ENCODE measurements at places on chromosomes 3 and 15. TPM values are rescaled to one million over a fixed set of nuclear protein-coding genes. Genes with fewer than 3 reads are reported as not detected.

Gene LRTM1
- not detected for polyA plus RNA-seq

Gene POPDC2
- 2.6 TPM for polyA plus RNA-seq

Gene HHATL
- not detected for polyA plus RNA-seq

Gene SLC12A8
- polyA plus RNA-seq: not detected

Gene ALPK3
- not detected for polyA plus RNA-seq

DNA sequence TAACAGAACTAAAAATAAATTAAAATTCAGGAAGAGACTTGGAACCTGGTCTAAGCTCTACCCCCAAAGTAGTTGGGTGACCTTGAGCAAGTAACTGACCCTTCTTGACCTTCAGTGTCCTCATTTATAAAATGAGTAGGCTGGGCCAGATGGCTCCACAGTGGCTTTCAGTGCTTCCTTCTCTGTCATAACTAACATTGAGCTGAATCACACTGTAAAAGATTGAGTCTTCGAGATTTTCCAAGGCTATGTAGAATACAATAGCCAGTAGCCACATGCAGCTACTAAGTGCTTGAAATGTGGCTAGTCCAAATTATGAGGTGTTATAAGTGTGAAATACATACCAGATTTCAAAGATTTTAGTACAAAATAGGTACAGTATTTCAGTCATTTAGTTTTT is 313.3 kb downstream of the MECOM start:
- no peak overlapping the region for H3K4me3 ChIP-seq
- no peak for DNase-seq
- H3K36me3 ChIP-seq: no peaks in the 10 kb centered on the region
- no peaks in the 10 kb centered on the region for H3K4me1 ChIP-seq
- H3K27me3 ChIP-seq: no peaks in the 10 kb centered on the region

DNA sequence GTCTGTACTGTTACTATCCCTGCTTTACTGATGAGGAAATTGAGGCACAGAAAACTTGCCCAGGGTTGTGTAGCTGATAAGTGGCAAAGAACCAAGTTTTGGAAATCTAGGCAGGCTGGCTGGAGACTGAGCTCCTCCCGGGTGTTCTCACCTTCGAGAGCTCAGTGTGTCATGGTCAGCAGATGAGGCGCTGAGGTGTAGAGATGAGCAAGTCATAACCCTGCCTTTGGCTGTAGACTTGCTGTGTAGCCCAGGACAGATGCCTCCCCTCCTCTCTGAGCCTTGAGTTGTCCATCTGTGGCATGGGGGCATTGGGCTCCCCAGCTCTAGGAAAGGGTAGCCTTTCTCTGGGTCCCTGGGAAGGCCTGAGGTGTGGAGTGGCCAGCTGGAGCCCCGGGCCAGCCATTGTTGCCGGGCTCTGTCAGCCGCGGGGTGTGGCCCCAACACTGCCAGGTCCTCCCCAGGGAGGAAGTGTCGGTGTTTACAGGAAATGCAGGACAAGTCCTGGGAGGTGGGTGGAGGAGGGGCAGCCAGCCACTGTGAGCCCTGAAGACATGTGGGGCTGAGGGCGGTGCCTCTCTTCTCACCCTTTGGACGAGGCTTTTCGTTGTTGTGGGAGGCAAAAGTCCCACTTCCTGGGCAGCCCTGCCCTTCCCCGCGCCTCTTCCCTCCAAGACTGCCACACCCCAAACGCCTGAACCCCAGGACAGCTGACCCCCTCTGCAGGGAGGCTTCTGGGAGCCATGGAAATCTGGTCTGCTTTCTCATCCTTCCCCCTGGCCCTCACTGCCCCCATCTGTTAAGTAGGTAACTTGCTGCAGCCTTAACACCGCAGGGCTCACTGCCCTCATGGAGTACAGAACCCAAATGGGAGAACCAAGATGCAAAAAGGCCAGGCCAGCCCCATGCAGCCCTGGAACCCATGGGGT is 29.1 kb downstream of the FGD5 start:
- no peak overlapping the region for H3K27ac ChIP-seq
- peaks cover 14% of the 10 kb centered on the region for H3K4me1 ChIP-seq
- no peaks in the 10 kb centered on the region for H3K36me3 ChIP-seq

- no peaks in the 10 kb centered on the region for H3K27me3 ChIP-seq
- no peak overlapping the region for H3K4me3 ChIP-seq
- no peaks in the 10 kb centered on the region for H3K4me1 ChIP-seq
- H3K36me3 ChIP-seq: no peaks in the 10 kb centered on the region
Observed at GRCh38 chr3:29319262-29319661, 38.4 kb downstream of the RBMS3 start.

DNA sequence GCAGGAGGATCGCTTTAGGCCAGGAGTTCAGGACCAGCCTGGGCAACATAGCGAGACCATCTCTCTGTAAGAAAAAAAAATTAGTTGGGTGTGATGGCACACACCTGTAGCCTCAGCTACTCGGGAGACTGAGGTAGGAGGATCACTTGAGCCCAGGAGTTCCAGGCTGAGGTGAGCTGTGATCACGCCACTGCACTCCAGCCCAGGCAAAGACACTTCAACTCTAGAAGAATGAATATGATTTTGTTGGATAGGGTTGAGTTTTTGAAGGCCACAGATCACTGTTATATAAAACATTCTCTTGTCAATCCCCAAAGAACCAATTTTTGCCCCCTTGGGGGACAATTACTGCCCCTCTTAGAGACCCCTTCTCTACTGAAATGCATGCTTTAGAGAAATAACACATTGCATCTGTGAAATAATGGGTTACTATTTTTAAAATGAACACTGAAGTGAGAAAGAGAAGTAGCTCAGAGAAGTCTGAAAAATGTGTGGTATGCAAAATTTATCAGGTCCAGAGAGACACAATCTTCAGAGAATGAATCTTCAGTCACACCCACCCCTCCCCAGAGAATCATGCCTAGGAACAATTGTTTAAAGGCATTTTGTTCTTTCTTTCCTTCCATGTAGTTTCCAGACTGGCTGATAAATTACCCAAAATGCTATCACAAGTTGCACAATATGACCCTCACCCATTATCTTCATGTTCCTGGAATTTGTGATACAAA is 42.7 kb downstream of the METTL6 start:
- H3K27me3 ChIP-seq: no peaks in the 10 kb centered on the region
- H3K27ac ChIP-seq: no peak overlapping the region
